CD4-positive, alpha-beta memory T cell (primary cell): ENCODE measurements at places on chromosomes 16 and 17. TPM values are rescaled to one million over a fixed set of nuclear protein-coding genes. Genes with fewer than 3 reads are reported as not detected.

DNA sequence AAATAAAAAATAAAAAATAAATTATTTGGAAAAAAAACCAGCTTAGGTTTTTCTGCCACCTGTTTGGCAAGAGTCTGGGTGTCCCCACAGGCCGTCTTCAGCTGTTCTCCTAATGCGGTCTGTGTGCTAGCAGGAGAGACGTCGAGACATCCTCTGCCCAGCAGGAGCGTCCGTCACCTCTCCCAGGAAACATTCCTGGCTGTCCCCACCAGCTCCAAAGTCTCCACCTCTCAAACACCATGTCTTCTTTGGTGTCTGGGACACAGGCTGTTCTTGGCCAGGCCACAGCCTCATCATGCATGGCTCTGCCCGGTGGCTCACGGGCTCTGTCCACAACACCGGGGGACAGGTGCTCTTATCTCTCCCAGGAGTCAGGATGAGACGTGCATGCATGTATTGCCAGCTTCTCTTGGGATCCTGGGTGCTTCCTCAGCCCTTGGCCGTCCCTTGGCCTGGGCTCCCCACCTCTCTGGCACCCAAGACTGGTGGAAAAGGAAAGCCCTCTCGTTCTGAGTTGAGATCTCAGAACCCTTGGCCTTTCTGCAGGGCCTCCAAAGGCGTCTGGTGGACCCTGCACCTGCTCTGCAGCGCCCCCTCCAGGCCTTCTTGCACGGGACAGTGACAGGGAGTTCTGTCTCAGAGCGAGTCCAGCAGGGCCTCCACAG, 84.9 kb upstream of the CBX4 start:
- H3K27me3 ChIP-seq, result no peaks in the 10 kb centered on the region
- H3K4me1 ChIP-seq, result no peaks in the 10 kb centered on the region
- no peak overlapping the region for H3K27ac ChIP-seq
- no peak for DNase-seq
- H3K36me3 ChIP-seq, result no peaks in the 10 kb centered on the region

- H3K4me1 ChIP-seq, result no peaks in the 10 kb centered on the region
- H3K27me3 ChIP-seq, result no peaks in the 10 kb centered on the region
- no peak for DNase-seq
- no peak overlapping the region for H3K4me3 ChIP-seq
- H3K36me3 ChIP-seq, result no peaks in the 10 kb centered on the region
- no peak overlapping the region for H3K27ac ChIP-seq
These were observed 59.9 kb downstream of the LITAF start for GRCh38 chr16:11526655-11527350.

MRPL28 gene
- polyA plus RNA-seq, result 59.2 TPM

ADGRG3 gene
- polyA plus RNA-seq, result not detected

ENO3 gene
- 2.4 TPM for polyA plus RNA-seq
